ENCODE measurements at places on chromosomes 12 and 14.

GRCh38 chr12:132111654-132112304 lies 32.3 kb downstream of the DDX51 start:
- no peak for DNase-seq

- peak; percentile 74 for DNase-seq
Observed at GRCh38 chr12:24838531-24838950, 110.4 kb downstream of the BCAT1 start.

GRCh38 chr14:104403421-104404220 lies 175.9 kb upstream of the C14orf180 start:
- DNase-seq, result no peak

DNA sequence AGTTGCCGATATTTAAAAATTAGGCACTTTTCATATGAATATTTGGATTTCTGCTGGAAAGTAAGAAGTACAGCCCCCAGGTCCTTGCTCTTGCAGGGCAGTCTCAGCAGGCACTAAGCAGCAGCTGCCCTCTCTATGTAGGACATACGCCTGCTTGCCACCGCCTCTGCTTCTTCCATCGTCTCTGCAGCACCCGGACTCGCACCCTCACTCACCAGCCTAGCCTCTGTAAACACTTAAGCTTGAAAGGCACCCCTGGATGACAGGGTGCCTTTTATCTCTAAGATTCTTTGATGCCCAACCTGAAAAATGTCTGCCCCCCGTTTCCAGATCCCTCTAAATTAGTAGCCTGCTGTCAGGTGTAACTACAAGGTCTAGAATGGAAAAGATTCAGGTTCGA lies 19.0 kb downstream of the OTUB2 start:
- no peak for DNase-seq

GRCh38 chr12:120795441-120796178 lies 70.0 kb downstream of the ACADS start:
- DNase-seq, result no peak

DNA sequence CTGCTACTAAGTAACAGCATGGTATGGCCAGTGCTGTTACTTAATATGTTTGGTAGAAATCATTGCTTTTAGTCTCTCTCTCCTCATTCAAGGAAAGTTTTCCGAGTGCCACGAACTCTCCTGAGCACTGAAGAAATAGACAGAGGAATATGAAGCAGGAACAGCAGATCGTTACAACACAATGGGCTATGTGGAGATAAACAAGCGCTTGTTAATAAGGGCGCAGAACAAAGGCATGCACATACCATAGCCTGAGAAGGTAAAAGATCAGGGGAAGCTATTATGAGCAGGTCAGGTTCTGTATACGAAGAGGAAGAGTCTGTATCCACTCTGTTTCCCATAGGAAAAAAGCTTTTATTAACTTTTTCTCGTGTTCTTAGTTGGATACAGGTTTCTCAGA lies 156.2 kb upstream of the CPNE8 start:
- DNase-seq, result no peak

DNA sequence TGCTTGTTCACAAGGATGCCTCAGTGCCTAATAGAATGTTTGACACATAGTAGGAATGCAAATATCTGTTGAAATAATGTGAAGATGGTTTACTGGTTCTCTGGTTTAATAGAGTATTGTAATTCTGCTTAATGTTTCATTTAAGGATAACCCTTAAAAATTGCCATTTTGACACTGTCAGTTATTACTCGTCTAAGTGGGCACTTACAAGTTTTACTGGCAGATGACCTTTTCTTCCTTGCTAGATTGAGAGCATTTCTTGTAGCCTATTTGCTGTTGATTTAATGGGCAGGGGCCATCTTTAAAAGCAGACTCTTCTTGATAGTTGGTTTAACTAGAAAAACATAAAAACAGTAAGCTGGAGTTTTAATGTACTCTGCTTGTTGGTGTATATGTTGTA lies 1.9 kb downstream of the TMEM263 start:
- DNase-seq, result no peak

DNA sequence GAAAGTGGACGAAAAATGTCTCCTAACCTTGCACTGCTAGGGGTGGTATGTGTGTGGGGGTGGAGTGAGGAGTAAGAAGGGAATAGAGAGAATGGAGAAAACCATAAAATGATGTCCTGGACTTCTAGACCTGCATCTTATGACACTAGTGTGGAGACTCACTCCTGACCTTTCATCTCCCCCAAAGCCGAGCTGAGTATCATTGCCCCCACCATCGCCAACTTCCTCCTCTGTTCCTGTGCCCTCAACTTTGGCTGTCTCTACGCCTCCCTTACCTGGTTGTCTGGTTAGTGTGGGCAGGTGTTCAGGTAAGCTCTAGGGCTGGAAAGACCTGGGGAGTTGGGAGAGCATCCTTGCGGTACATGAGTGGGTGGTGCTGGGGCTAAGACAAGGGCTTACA lies 4.5 kb upstream of the KLHL33 start:
- no peak for DNase-seq

- no peak for DNase-seq
Observed at GRCh38 chr12:94553130-94553519, 93.5 kb upstream of the CEP83 start.

DNA sequence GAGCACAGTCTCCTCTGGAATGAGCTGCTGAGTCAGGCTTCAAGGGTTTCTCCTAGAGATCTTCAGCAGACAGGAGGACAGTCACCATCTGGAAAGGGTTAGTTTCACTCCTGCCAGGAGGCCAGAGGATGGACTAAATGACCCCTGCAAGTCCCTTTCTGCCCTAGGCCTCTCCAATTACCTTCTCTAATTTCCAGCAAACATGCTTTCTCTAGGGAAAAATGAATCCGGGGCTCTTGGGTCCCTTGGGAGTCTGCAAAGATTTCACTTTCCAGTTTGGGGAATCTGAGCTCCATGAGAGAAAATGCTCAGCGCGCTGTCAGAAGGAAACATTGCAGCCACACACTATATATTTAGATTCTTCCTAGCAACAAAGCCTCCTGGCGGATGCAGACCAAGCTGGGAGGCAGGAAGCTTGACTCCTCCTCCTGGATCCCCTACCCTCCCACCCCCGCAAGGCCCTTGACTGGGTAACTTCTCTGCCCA lies 184.4 kb upstream of the CCND2 start:
- DNase-seq, result no peak

GRCh38 chr12:108806921-108807320 lies 50.5 kb downstream of the SSH1 start:
- DNase-seq, result no peak

DNA sequence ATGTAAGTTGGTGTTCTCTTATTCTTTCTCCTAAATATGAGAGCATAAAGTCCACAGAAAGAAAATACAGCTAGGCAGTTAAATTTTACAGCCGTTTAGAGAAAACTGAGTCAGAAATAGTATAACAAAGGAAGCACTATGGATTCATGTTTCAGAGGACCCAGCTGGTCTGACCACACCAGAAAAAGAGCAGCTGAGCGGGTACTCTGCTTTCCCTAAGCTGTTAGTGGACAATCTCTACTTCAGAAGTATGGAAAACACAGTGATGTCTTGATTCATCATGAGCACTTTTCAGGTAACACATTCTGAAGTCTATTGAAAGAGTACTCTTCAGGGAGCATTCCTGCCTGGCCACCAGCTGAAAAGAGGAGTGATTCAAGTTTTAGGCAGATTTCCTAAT lies 12.4 kb downstream of the PPM1H start:
- no peak for DNase-seq

DNA sequence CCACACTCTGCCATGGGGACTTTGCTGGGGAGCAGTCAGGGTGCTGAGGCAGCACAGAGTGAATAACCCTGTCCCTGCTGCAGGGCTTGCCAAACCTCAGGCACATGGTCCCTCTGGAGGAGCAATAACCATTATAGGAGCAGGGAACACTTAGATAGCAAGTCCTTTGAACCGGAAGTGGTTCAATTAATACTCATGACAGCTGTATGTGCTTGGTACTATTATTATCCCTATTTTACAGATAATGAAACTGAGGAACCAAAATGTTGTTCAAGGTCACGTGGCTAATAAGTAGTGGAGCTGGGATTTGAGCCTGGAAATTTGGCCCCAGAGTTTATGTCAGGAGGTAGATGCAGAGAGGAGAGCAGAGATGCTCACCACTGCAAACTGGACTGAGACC lies 49.0 kb downstream of the RFX4 start:
- no peak for DNase-seq

DNA sequence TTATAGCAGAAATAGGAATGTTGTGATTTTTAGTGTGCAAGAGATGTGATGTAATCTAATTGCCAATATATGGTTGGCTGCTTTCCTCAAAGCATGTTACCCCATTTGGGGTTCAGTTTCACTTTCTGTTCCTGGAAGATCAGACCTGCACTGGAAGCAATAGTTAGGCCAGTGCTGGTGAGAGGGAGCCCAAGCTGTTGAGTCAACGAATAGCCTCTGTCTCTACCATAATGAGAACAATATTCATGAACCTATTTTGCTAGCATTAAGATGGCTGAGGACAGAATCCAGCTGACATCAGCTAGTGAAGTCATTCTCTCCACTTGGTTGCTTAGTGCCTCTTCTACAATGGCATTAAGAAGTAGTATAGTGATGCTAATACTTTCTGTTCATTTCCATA lies 379.9 kb upstream of the DCN start:
- DNase-seq, result peak; percentile 23

All from AML-193 (cell line).